ENCODE measurements at places on chromosomes 3 and 15. TPM values are rescaled to one million over a fixed set of nuclear protein-coding genes. Genes with fewer than 3 reads are reported as not detected.

DNA sequence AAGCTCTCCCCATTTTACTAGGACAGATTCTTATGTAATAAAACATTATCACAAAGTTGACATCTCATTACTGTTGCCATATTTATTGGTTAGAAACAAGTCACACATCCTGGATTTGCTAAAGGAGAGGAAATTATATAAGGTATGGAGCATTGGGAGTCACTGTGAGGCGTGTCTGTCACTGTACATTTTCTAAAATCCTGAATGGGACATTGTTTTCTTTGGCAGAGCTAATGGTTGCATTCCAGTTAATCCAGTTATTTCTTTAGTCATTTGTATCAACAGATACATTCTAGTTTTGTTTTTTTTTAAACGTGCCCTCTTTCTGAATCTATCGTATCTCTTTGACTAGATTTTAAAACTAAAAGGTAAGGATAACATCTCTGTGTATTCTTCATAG is 70.2 kb upstream of the MITF start:
- DNase-seq = no peak

- DNase-seq = no peak
Measured at GRCh38 chr3:195727606-195728195, 6.9 kb downstream of the MUC20 start.

- no peak for DNase-seq
Measured at GRCh38 chr3:11690863-11691766, 47.4 kb upstream of the VGLL4 start.

DNA sequence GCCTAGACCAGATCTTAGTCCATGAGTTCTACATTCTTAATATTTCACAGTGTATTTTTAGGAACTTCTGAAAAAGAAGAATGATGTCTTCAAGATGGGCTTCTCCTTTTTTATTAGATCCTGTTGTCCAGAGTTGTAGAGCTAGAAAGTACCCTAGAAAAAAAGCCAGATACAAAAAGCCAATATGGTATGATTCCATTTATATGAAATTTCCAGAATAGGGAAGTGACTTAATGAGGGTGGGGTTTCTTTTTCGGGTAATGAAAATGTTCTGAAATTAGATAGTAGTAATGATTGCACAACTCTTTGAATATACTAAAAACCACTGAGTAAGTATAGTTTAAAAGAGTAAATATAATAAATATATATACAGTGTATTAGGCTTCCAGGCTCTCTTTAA is 116.9 kb downstream of the NFKBIZ start:
- no peak for DNase-seq

DNA sequence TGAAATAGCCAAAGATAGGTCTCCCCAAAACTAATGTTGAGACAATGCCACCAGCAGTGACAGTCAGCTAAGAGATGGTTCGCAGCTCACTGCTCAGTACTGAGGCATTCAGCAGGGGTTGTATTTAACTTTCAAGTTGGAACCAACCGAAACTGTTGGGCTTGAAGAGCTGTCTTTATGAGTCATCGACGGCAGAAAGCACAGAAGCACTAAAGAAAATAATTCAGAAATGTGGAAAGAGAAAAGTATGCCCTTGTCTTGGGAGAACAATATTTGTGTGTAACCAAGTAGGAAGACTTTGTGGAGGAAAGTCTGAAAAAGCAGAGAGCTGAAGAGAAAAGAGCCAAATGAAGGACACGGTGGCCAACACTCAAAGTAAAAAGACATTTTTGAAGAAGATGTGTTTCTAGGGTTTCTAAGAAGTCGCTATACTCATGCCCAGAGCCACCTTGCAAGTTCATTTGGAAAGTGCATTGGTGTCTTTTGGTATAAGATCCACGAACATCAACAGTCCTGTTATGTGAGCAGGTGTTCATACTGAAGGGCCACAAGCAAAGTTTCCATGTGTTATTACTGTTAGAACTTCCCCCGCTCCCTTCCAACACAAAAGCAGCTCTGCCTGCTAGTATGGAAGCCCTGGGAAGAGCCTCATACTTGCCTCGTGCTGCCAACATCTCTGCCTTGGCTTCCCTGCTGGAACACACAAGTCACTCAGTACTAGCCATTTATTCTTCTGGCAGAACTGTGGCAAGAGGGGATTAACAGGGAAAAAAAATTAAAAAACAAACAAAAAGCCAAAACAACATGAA is 4.1 kb upstream of the RARB start:
- DNase-seq = no peak

UACA gene
- 28.9 TPM for polyA plus RNA-seq

CPN2 gene
- polyA plus RNA-seq = 0.07 TPM

Measured in right cardiac atrium (tissue), 5 donors.